Stimulated activated memory B cell treated with anti-CD40 and anti-IgM and Interleukin-4, amounts not matched to agents 10 μg/mL and 1 μg/mL and 100 μg/mL, for 72 hours (primary cell): ENCODE measurements at places on chromosomes 7 and 10.

DNA sequence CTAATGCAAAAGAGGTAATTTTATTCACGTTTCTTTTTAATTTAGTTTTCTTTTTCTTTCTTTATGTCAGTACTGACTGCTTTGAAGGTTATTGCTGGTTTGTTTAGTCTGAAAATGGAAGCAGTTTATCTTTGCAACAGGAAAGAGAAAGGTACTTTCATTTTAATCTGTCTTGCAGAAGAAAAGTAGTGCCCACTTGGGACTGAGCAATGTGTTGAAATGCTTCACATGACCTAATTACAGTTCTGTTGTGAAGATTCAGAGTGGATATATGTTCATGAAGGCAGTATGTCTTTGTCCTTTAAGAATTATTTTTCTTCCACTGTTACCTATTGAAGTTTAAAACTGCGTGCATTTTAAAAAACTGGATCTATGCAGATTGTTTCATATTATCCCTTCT lies 80.1 kb downstream of the ANKIB1 start:
- ATAC-seq: no peak

GRCh38 chr7:50119815-50120637 lies 27.0 kb upstream of the ZPBP start:
- ATAC-seq: peak; percentile 90

GRCh38 chr10:945778-946177 lies 14.3 kb upstream of the LARP4B start:
- ATAC-seq: no peak

DNA sequence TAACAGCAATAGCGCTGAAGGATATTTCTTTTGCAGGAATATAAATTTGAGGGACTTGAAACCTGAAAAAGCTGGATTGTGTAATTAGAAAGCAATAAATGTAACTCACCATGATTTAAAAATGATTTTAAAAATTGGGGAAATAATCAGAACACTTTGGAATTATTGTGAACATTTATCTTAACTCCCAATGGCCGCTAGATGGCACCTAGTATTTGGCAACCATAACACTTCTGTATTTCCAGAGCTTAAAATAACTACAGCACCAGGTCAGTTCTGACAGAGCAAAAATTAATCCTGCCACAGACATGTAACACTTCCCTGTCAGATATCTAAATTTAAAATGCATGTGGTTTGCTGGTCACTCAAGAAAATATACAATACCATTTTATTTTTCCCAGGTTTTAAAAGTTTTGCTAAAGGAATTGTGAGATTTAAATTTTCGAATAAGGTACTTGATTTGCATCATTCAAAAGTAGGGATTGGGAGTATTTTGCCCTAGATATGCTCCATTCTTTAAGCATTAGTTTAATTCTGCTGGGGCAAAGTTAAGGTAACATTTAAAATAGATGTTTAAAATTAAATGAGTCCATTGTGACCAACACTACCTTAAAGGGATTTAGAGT lies 144.5 kb downstream of the PPP1R3A start:
- ATAC-seq: no peak

GRCh38 chr7:72032934-72033333 lies 379.2 kb downstream of the CALN1 start:
- no peak for ATAC-seq

DNA sequence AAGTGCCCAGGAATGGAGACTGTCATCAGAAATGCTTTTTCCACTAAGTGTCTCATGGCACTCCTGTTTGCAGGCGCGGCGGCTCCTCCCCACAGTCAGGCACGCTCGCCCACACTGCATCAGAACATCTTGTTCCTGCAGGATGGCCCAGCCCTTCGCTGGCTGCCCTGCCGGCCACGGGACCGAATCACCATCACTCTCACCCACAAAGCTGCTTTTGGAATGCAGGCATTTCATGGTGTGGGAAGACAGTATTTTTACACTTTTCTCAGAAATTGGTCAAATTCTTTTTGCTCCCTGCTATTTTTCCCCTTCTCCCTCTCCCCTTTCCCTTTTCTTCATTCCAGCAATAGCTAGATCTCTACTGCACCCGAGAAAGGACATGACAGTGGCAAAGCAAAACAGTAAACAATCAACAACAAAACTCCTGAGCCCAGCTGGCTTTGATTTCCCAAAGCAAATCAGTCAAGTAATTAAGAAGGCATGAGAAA lies 176.1 kb upstream of the TNS3 start:
- no peak for ATAC-seq

- no peak for ATAC-seq
Observed at GRCh38 chr7:13322126-13322525, 634.7 kb downstream of the ARL4A start.

- ATAC-seq: no peak
Observed at GRCh38 chr7:108291791-108292440, 161.8 kb upstream of the LAMB4 start.

- peak; percentile 71 for ATAC-seq
Observed at GRCh38 chr7:38855386-38855785, 53.6 kb downstream of the VPS41 start.

DNA sequence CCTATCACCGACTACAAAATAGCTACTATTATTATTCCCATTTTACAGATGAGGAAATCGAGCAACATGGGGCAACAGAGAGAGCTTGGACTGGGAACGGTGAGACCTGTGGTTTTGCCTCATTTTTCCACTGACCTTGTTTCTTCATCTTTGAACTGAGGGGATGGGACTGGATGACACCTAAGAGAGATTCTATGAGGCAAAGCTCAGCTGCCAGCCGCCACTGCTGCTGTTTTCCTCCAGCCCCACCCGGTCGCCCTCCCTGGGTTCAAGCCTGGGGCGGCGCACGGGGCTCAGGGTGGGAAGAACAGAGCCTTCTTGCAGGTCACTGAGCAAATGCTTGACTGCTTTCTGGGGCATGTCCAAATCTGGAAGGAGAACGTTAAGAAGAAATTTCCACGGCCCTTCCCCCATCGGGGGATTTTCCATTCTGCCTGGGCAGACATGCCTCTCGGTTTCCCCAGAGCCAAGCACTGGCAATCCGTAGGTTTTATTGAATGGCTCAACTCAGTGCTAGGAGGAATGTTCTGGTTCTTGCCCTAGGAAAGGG lies 12.3 kb downstream of the DDIT4 start:
- peak; percentile 43 for ATAC-seq

DNA sequence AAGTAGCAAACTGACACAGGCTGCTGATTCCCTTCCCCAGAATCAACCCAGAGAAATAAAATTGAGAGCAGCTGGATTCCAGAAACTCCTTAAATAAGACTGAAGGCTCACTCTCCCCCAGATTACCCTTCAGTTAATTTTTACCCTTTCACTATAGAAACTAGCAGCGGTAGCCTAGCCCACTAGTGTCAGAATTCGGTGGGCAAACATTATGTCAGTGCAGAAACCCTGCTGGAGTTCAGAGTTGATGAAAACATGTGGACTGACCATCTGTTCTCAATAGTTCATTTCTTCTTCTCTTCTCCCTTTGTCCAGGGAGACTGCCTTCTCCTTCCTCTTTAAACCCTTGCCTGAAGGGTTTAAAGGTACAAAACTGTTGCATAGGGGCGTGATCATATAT lies 100.1 kb downstream of the PODXL start:
- no peak for ATAC-seq

DNA sequence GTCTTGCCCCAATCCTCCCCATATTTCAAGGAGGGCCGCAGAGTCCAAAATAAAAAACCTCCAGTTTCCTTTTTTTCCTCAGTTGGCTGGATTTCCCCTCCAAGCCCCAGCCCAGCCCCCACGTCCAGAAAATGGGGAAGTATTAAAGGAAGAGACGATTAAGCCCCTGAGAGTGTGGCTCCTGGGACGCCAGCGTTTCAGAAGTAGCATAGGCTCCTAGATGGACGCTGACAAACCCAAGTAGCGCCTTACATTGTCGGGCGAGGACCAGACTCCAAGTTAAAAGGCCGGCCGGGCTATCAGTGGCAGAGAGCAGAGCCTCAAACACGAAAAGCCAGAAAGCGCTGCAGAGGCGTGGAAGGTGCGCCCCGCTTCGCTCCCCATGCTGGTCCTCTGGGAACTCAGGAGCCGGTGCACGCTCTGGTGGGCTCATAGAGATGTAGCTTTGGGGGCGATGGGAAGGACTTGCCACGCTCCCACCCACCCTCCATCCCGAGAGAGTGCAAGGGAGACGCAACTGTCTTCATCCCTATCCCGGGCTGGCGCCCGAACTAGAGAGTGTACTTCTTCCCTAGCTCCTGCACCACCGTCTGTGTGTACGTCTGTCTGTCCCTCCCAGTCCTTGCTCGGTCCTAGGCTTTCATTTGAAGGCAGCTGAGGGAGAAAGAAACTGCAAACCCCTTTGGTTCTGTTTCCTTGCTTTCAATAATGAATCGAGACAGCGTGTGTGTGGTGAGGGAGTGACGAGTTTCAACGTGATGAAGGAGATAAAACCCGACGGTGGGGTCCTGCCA lies 6.3 kb upstream of the EMX2 start:
- no peak for ATAC-seq

GRCh38 chr7:113622796-113623195 lies 296.0 kb downstream of the PPP1R3A start:
- no peak for ATAC-seq

- ATAC-seq: peak; percentile 14
Observed at GRCh38 chr10:43076876-43077420, at the start of gene RET. RET (plus strand) TSS chr10:43077069; CDS start chr10:43077259, 190 bp downstream.

DNA sequence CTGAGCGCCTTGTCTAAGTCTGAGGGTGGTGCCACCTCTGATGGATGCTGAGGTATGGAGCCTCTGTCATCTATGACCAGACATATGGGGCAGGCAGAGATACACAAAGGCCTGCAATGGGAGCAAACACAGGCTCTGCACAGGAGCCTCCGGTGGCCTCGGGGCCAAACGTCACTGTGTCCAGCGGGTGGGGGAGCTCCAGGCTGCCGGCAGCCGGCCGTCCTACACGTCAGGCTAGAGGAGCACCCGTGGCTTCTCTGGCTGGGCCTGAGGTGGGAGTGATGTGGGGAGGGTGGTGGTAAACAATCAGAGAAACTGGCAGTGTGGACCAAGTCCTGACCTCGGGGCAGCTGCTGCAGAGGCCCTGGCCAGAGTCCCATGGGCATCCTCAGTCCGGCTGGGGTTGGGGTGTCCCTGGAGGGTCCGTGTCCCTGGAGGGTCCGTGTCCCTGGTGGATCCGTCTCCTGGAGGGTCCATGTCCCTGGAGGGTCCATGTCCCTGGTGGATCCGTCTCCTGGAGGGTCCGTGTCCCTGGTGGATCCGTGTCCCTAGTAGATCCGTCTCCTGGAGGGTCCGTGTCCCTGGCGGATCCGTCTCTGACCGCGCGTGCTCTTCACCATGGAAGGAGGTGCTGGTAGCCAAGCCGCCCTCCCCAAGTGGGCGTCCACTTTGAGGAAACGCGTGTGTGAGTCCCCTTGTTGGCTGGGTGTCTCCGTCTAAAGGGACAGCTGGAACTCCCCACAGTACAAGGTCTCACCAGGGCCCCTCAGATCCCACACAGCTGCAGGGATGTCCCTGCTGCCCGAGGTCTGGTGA lies 24.2 kb upstream of the FAM20C start:
- no peak for ATAC-seq

DNA sequence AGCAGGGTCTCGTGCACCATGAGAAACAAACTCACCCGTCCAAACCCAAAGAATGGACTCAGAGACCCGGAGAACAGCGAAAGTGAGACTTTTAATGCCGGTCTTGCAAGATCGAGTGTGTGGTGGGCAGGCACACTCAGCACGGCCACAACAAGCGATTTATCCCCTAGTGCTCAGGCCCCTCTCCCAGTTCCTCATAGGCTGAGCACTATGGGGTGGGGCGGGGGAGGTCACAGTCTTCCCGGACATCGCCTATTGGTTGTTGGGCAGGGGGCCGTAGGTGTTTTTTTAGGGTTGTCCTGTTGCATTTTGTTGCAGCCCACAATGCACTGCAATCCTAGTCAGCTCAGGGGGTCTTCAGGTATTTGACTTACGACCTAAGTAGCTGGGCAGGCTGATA lies 608.3 kb upstream of the FOXK1 start:
- ATAC-seq: no peak

- ATAC-seq: no peak
Observed at GRCh38 chr7:149398195-149398820, 62.6 kb downstream of the ZNF777 start.

GRCh38 chr7:115844857-115845256 lies 185.7 kb downstream of the TFEC start:
- no peak for ATAC-seq

DNA sequence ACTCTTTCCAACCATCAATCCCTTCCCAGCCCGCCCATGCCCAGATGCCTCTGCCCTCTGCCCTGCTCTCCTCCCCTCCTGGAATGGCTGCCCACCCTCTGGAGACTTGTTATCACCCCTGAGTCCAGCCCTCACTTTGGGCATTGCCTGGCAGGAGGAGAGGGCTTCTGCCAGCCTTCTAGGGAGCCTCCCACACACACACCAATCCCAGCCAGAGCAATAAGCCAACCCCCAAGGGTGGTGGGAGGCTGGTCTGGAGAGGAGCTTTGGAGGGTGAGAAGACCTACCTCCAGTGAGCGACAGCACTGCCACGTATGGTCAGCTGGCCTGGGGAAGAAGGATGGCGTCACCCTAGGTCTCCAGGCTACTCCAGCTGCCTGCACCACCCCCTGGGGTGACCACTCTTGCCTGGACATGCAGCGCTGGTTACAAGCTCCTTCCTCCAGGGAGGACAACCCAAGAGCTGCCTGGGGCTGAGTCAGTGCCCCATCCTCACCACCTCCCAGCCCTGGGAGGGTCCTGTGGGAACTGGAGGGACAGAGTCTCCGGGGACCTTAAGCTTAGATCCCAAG lies 8.4 kb downstream of the C10orf105 start:
- ATAC-seq: no peak

DNA sequence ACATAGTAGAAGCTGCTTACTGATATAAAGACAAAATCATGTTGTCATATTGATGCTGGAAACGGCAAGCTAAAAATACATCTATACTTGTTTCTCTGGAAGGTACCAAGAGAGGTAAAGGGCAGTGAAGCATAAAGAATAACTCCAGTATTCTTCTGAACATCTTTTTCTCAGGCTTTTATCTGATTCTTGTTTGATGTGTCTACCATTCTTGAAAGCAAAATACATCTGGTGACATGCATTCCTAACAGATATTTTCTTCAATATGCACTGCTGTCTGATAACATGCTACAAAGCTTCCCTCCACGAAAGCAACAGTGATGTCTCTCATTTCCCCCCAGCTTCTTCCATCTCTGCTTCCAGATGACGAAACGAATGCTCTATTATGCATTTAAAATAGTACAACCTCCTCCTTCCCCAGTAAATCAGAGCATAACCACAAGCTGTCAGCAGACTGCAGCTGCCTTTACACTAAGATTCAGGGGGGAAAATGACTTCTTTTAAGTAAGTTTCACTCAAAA lies 100.8 kb downstream of the ARHGAP21 start:
- ATAC-seq: no peak
